ENCODE measurements at places on chromosomes 13 and 19. TPM values are rescaled to one million over a fixed set of nuclear protein-coding genes. Genes with fewer than 3 reads are reported as not detected.

CGB2 gene
- total RNA-seq: not detected

OLFM4 gene
- not detected for total RNA-seq

DNA sequence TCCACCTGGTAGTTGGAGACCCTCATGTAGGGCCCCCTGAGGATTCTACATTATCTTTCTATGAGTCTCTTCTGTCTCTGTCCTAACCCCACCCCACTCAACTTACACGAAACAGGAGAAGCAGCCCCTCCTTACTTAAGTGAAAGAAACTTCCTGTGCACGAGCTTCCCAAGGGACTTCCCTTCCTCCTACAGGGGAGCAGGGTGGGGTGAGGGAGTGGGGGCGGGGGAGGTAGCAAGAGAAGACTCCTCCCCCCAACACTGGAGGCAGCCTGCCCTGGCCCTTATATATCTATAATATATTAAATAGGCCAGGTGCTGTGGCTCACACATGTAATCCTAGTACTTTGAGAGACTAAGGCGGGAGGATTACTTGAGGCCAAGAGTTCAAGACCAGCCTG lies 5.5 kb upstream of the PDE4C start:
- H3K4me3 ChIP-seq: no peak overlapping the region
- DNase-seq: no peak
- H3K4me1 ChIP-seq: peaks cover 14% of the 10 kb centered on the region
- peaks cover 85% of the 10 kb centered on the region for H3K27me3 ChIP-seq
- H3K36me3 ChIP-seq: peaks cover 3% of the 10 kb centered on the region
- H3K27ac ChIP-seq: no peak overlapping the region

DMKN gene
- 1.4 TPM for total RNA-seq

KLK14 gene
- 0.30 TPM for total RNA-seq

ZNF530 gene
- total RNA-seq: 12.2 TPM

DNA sequence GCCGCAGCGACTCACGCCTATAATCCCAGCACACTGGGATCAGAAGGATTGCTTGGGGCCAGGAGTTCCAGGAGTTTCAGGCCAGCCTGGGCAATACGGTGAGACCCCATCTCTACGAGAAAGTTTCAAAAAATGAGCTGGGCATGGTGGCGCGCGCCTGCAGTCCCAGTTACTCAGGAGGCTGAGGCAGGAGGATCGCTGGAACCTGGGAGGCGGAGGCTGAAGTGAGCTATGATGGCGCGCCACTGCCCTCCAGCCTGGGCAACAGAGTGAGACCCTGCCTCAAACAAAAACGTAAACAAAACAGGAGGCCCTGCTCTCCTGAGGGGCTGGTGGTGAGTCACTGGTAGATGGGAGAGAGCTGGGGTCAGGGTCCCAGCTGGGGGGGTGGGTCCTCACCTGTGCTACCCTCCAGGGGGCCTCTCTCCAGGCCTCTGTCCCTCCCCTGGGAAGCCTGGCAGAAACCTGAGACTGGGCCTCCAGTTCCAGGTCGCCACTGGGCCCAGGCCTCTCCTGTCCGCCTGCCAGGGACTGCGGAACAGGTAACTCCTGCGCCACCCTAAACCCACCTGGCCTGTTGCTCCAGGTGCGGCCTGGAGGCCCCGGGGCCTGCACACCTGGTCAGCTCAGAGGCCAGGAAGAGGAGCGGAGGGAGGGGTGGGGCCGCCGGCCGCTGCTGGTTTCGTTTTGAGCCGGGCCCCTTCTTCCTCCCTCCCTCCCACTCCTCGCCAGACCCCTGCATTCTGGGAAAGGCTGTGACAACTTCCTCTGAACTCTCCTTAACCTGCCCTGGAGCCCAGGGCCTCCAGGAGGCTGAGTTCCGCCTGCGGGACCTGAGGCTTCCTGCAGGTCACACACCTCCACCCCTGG lies 17.2 kb upstream of the ZBTB7A start:
- peaks cover 1% of the 10 kb centered on the region for H3K36me3 ChIP-seq
- DNase-seq: peak; percentile 60
- peak overlapping the region; percentile 55 for H3K4me3 ChIP-seq
- H3K27ac ChIP-seq: peak overlapping the region; percentile 76

CTXN1 gene
- 0.52 TPM for total RNA-seq

GRCh38 chr13:29619995-29620394 lies 24.5 kb upstream of the SLC7A1 start:
- H3K4me3 ChIP-seq: no peak overlapping the region
- H3K27ac ChIP-seq: no peak overlapping the region
- peaks cover 32% of the 10 kb centered on the region for H3K27me3 ChIP-seq
- peaks cover 1% of the 10 kb centered on the region for H3K36me3 ChIP-seq
- H3K4me1 ChIP-seq: no peaks in the 10 kb centered on the region

CERS1 gene
- 0.28 TPM for total RNA-seq

- DNase-seq: no peak
- H3K36me3 ChIP-seq: no peaks in the 10 kb centered on the region
- no peak overlapping the region for H3K4me3 ChIP-seq
Measured at GRCh38 chr13:107104631-107105030, 536.7 kb upstream of the ARGLU1 start.

GRCh38 chr13:112325920-112326645 lies 50.1 kb upstream of the SPACA7 start:
- H3K4me3 ChIP-seq: no peak overlapping the region
- no peaks in the 10 kb centered on the region for H3K36me3 ChIP-seq
- no peaks in the 10 kb centered on the region for H3K4me1 ChIP-seq
- no peak overlapping the region for H3K27ac ChIP-seq
- DNase-seq: no peak
- H3K27me3 ChIP-seq: peaks cover 23% of the 10 kb centered on the region

ZNF549 gene
- total RNA-seq: 6.1 TPM

SHANK1 gene
- total RNA-seq: 0.04 TPM

IRF2BP1 gene
- total RNA-seq: 19.5 TPM

- no peaks in the 10 kb centered on the region for H3K4me1 ChIP-seq
- no peak for DNase-seq
- H3K4me3 ChIP-seq: no peak overlapping the region
- H3K27me3 ChIP-seq: no peaks in the 10 kb centered on the region
- H3K36me3 ChIP-seq: peaks cover 2% of the 10 kb centered on the region
Measured at GRCh38 chr13:44780591-44781280, 204.6 kb upstream of the TSC22D1 start.

DNA sequence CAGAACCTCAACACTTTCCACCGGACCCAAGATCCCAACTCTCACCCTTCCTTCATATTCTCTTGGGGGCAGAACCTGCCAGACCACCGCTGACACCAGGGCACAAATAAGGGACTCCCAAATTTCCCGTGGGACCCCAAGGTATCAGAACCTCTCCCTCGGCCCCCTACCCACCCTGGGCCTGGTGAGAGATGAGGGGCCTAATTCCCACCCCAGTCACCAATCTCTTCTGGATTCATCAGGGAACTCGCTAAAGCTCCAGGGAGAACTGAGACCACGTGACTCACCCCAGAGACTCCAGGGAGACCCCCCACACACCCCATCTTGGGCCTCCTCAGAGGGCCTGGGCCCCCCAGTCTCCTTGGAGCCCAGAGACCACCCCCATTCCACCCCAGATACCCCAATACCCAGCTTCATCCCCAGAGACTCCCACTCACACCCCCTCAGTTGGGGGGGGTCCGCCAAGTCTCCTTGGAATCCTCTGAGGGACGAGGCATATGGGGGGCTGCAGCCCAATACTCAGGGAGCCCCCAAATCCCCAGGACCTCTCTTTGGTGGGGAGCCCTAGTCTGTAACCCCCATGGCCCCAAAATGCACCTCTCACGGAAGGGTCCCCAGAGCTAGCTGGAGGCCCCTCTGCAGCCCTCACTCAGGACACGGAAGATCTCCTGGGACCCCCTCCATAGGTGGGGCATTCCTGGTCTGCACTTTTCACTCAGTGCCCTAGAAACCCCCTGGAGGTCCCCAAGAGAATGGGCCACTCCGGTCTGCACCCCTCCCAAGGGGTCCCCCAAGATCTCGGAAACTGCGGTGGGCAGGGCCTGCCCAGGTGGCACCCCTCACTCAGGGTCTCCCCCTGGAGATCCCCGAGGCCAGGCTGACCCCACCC lies 1.6 kb downstream of the LMNB2 start:
- H3K4me3 ChIP-seq: peak overlapping the region; percentile 85
- peaks cover 7% of the 10 kb centered on the region for H3K36me3 ChIP-seq
- peak overlapping the region; percentile 63 for H3K27ac ChIP-seq
- peaks cover 17% of the 10 kb centered on the region for H3K4me1 ChIP-seq
- no peaks in the 10 kb centered on the region for H3K27me3 ChIP-seq
- no peak for DNase-seq

TMEM161A gene
- 24.2 TPM for total RNA-seq

DNA sequence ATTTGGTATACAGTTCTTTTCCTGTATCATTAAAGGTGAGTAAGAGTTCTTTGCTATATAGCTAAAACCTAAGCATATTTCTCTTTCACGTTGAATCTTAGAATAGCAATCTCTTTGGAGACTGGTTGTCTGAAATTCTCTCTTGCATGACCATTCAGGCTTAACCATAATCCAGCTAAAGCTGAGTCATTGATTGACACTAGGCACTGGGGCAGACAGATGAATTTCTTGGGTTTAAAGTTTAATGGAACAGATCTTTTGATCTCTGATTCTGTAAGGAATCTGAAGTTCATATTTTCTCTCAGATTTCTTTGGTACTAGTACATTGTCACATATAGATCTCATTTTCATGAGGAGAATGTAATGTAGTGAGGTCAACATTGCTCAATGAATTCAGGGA lies 397.3 kb upstream of the MIR17HG start:
- H3K27me3 ChIP-seq: no peaks in the 10 kb centered on the region
- H3K36me3 ChIP-seq: no peaks in the 10 kb centered on the region
- H3K4me3 ChIP-seq: no peak overlapping the region
- DNase-seq: no peak

ZNF160 gene
- 22.6 TPM for total RNA-seq

- no peaks in the 10 kb centered on the region for H3K36me3 ChIP-seq
- no peak overlapping the region for H3K27ac ChIP-seq
- no peak overlapping the region for H3K4me3 ChIP-seq
- peaks cover 13% of the 10 kb centered on the region for H3K4me1 ChIP-seq
Measured at GRCh38 chr13:20964904-20965303, 62.4 kb upstream of the XPO4 start.

GRCh38 chr13:92251671-92252210 lies 853.3 kb downstream of the GPC5 start:
- no peak for DNase-seq
- H3K4me1 ChIP-seq: no peaks in the 10 kb centered on the region
- H3K36me3 ChIP-seq: no peaks in the 10 kb centered on the region
- H3K27me3 ChIP-seq: no peaks in the 10 kb centered on the region
- H3K27ac ChIP-seq: no peak overlapping the region

DNA sequence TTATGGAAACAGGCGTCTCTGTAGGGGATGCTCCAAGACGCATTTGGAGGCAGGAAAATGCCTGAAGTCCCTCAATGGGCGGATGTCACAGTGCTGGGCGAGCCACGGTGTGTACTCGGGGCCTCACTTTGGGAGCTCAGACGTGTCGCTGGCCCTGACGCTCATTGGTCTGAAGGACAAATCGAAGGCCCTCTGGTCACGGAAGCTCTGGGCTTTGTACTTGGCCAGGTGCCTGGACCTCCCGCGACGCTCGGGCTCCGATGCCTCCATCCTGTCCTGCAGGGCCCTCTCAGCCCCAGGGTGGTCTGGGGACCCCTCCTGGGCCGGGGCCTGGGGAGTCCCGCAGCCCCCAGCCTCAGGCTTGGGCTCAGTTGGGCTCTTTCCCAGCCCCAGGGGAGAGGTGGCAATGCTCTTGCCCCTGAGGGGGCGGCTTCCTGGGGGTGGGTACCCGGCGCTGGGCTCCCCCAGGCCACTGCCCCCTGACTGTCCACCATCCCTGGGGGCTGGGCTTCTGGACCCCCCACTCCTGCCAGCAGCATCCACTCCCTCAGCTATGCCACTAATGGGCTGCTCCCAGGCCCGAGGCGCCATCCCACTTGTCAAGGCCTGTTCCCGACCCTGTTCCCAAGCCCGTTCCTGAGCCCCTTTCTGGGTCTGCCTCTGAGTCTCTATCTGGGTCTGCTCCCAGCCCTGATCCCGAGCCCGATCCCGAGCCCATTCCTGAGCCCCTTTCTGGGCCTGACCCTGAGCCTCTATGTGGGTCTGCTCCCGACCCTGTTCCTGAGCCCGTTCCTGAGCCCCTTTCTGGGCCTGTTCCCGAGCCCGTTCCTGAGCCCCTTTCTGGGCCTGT lies 39.5 kb upstream of the GRTP1 start:
- peaks cover 4% of the 10 kb centered on the region for H3K27me3 ChIP-seq
- no peak for DNase-seq
- no peak overlapping the region for H3K27ac ChIP-seq

ZNF829 gene
- 9.4 TPM for total RNA-seq

GRCh38 chr13:52161181-52161646 lies 1.8 kb upstream of the NEK3 start:
- no peak overlapping the region for H3K4me3 ChIP-seq
- H3K27me3 ChIP-seq: peaks cover 17% of the 10 kb centered on the region
- peaks cover 8% of the 10 kb centered on the region for H3K36me3 ChIP-seq
- DNase-seq: no peak
- H3K4me1 ChIP-seq: peaks cover 31% of the 10 kb centered on the region
- no peak overlapping the region for H3K27ac ChIP-seq

DNA sequence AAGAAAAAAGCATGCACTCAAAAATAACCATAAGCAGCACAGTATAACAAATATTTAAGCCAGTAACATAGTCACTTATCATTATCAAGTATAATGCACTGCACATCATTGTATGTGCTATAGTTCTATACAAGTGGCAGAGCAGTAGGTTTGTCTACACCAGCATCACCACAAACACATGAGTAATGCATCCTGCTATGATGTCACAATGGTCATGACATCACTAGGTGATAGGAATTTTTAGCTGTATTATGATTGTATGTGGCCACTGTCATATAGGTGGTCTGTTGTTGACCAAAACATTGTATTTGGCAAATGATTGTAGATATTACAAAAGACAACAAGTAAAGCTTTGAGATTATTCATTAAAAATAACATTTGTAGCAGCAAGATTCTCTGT lies 860.7 kb upstream of the GPC6 start:
- H3K4me3 ChIP-seq: no peak overlapping the region
- no peak for DNase-seq
- H3K4me1 ChIP-seq: no peaks in the 10 kb centered on the region
- H3K36me3 ChIP-seq: no peaks in the 10 kb centered on the region

DNA sequence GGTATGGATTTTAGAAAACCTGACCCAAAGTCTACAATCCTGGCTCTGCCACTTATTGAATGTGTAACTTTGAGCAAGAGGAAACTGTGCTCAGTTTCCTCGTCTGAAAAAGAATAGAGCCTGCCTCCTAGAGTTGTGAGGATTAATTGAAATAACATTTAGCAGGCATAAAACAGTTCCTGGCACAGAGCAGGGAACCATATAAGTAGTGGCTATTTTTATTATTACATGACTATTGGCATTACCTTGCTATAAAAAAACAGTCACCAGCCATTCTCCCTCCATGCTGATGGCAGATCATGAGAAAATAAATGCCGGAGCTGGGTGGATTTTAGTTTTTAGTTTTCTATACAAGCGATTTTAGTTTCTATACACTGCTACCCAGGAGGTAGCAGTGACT lies 5.8 kb downstream of the DOCK9 start:
- H3K36me3 ChIP-seq: peaks cover 4% of the 10 kb centered on the region
- H3K4me3 ChIP-seq: no peak overlapping the region
- H3K4me1 ChIP-seq: peaks cover 55% of the 10 kb centered on the region
- no peaks in the 10 kb centered on the region for H3K27me3 ChIP-seq

RFPL4A gene
- total RNA-seq: not detected

FAM124A gene
- 0.21 TPM for total RNA-seq

- no peaks in the 10 kb centered on the region for H3K36me3 ChIP-seq
- DNase-seq: no peak
- H3K27me3 ChIP-seq: no peaks in the 10 kb centered on the region
Measured at GRCh38 chr13:37546087-37546486, 52.5 kb downstream of the POSTN start.

ZNF418 gene
- 5.4 TPM for total RNA-seq

GRCh38 chr13:46655377-46656180 lies 102.6 kb downstream of the LRCH1 start:
- no peak for DNase-seq
- no peak overlapping the region for H3K4me3 ChIP-seq
- H3K27me3 ChIP-seq: no peaks in the 10 kb centered on the region
- H3K4me1 ChIP-seq: peaks cover 45% of the 10 kb centered on the region
- peaks cover 27% of the 10 kb centered on the region for H3K36me3 ChIP-seq
- peak overlapping the region; percentile 20 for H3K27ac ChIP-seq
